Activated CD8-positive, alpha-beta T cell treated with anti-CD3 and anti-CD28 coated beads, Interleukin-2, amount 10 ng/mL, durations not matched to agents 7 days and 5 days (primary cell): ENCODE measurements at places on chromosomes 3 and 15.

DNA sequence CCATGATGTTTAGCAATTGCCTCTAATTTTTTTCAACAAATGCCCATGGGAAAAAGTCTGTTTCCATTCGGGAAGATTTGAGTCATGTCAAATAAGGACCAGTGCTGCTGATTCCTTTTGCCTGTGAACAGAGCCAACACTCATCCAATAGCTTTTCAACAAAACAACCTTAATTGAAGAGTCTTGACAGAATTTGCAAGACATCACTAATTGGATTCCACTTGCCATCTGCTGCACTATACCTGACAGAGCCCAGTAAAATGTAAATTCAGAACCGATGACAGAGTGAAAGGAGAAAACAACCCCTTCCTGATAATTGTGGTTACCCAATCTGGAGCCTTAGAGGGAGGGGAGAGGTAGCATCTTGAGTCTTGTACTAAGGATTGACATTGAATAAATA is 426.7 kb downstream of the AGBL1 start:
- no peak for DNase-seq
- H3K27ac ChIP-seq: no peak overlapping the region
- H3K4me1 ChIP-seq: no peaks in the 10 kb centered on the region
- no peaks in the 10 kb centered on the region for H3K36me3 ChIP-seq

DNA sequence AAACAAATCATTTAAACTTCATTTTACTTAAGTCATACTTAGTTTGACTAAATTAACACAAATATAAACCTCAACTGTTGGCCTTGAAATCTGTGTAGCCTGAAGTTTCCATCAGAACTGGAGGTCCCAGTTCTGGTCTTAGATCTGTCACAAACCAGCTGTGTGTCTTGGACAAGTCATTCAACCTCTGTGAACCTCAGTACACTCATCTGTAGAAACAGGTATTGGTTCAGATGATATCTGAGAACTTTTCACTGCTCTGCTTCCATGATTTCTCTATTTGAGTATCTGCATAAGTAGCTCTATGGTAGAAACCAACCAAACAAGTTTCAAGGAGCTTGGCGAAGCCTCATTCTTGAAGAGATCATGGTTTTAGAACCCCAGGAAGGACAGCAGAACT is 60.4 kb upstream of the SLC2A2 start:
- DNase-seq: no peak
- H3K27me3 ChIP-seq: no peaks in the 10 kb centered on the region
- H3K27ac ChIP-seq: no peak overlapping the region
- peaks cover 25% of the 10 kb centered on the region for H3K36me3 ChIP-seq

GRCh38 chr15:89179966-89180875 is 41.2 kb downstream of the RLBP1 start:
- DNase-seq: no peak
- no peak overlapping the region for H3K4me3 ChIP-seq
- peaks cover 19% of the 10 kb centered on the region for H3K36me3 ChIP-seq
- H3K4me1 ChIP-seq: peaks cover 6% of the 10 kb centered on the region

- H3K4me1 ChIP-seq: peaks cover 61% of the 10 kb centered on the region
- H3K36me3 ChIP-seq: peaks cover 4% of the 10 kb centered on the region
- DNase-seq: no peak
- no peak overlapping the region for H3K4me3 ChIP-seq
These were observed 53.1 kb upstream of the XCR1 start for GRCh38 chr3:46080124-46080968.

DNA sequence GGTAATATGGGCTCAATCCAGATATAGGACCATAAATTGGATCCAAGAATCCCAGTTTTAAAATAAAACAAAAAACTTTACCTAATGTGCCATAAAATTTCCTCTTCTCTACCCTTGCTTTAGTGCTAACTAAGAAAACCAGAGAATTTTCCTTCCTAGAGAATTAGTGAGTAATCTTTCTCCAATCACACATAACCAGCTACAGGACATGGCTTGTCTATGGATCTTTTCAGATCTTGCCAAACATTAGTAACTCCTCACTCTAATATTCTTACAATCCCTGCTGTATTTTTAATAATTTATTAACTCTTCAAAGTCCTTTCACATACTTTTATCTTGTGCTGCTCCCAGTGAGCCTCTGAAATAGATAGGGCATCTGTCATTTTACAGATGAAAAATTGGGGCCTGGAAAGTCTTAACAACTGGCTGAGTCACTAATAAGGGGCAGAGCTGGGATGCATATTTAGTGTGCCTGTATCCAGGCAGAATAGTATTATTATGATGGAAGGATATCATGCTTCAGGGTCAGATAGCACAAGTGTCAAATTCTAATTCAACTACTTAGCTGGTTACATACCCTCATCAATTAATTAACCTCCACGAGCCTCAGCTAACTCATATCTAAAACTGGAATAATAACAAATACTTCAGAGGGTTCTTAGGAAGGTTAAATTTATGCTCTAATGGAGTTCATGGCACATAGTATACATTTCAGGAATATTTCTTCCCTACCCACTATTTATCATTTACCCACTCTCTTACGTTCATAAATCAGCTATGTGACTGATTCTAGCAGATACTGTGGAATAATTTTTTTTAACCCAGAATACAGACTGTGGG is 5.6 kb downstream of the ZBED2 start:
- DNase-seq: no peak
- H3K27me3 ChIP-seq: no peaks in the 10 kb centered on the region
- H3K27ac ChIP-seq: no peak overlapping the region
- H3K4me1 ChIP-seq: peaks cover 69% of the 10 kb centered on the region
- H3K36me3 ChIP-seq: peaks cover 86% of the 10 kb centered on the region
- no peak overlapping the region for H3K4me3 ChIP-seq

- H3K27ac ChIP-seq: no peak overlapping the region
- no peak overlapping the region for H3K4me3 ChIP-seq
- DNase-seq: no peak
- H3K36me3 ChIP-seq: no peaks in the 10 kb centered on the region
These were observed 358.8 kb downstream of the VPS13C start for GRCh38 chr15:61701455-61701854.

- peaks cover 2% of the 10 kb centered on the region for H3K27me3 ChIP-seq
- no peaks in the 10 kb centered on the region for H3K4me1 ChIP-seq
- no peak overlapping the region for H3K27ac ChIP-seq
- no peaks in the 10 kb centered on the region for H3K36me3 ChIP-seq
These were observed 213.2 kb upstream of the MRPL3 start for GRCh38 chr3:131716007-131716406.

- H3K4me3 ChIP-seq: peak overlapping the region; percentile 69
- no peaks in the 10 kb centered on the region for H3K27me3 ChIP-seq
- peak overlapping the region; percentile 97 for H3K27ac ChIP-seq
- peaks cover 95% of the 10 kb centered on the region for H3K4me1 ChIP-seq
These were observed 63.9 kb downstream of the IQSEC1 start for GRCh38 chr3:13009132-13009945.

DNA sequence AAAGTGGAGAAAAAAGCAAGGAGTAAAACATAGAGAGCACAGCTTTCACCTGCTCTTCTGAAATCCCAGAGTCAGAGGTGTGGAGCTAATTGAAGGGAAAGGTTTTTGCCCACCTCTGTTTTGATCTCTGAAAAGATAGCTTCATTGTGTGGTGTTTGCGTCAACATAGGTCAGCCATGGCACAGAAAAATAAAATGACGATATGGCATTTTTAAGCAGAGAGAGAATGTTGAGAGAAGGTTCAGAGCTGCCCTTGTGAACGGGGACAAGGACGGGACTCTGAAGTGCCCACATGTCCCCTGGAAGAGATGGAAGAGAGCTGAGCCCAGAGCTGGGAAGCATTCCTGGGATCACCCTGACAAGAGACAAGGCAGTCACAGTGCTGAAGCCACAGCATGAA is 249.4 kb upstream of the PLSCR5 start:
- no peak for DNase-seq
- no peaks in the 10 kb centered on the region for H3K4me1 ChIP-seq
- no peaks in the 10 kb centered on the region for H3K27me3 ChIP-seq
- no peaks in the 10 kb centered on the region for H3K36me3 ChIP-seq
- H3K4me3 ChIP-seq: no peak overlapping the region
- H3K27ac ChIP-seq: no peak overlapping the region

GRCh38 chr3:154552338-154552737 is 122.3 kb upstream of the GPR149 start:
- H3K36me3 ChIP-seq: no peaks in the 10 kb centered on the region
- no peaks in the 10 kb centered on the region for H3K27me3 ChIP-seq
- DNase-seq: no peak
- H3K27ac ChIP-seq: no peak overlapping the region

DNA sequence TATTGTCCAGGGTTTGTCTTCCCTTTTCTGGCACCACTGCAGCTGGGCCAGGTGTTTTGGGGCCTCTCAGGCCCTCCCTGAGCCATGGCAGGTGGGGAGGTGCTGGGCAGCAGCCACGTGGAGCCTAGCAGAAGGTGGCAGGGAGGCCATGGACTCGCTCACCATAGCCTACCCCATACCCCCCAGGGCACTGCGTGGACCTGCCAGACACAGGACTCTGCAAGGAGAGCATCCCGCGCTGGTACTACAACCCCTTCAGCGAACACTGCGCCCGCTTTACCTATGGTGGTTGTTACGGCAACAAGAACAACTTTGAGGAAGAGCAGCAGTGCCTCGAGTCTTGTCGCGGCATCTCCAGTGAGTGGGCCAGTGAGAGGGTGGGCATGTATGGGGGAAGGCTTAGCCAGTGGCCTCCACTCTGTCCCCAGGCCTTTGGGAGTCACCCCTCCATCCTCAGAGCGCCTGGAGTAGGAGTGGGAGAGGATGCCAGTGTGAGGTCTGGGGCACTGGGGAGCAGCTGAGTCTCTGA is 11.9 kb downstream of the SPINT1 start:
- no peak for DNase-seq
- H3K27ac ChIP-seq: no peak overlapping the region
- H3K4me3 ChIP-seq: no peak overlapping the region
- peaks cover 19% of the 10 kb centered on the region for H3K4me1 ChIP-seq
- H3K27me3 ChIP-seq: peaks cover 3% of the 10 kb centered on the region
- no peaks in the 10 kb centered on the region for H3K36me3 ChIP-seq

DNA sequence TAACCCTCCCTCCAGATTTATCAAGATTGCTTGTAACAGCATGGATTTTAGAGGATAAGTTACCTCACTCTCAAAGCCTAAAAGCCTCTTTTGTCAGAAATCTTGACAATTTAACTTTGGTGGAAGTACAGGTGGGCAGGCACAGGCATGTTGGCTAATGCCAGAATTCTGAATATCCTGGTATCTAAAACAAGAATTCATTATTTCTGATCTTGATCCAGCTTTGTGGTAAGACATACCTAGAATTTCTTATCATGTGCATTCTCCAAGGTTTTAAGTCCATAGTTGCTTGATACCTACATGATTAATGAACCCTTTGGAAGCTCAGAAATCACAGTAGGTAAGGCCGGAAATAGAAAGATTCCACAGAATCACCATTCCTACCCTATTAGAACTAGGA is 109.9 kb upstream of the TTC14 start:
- H3K4me1 ChIP-seq: no peaks in the 10 kb centered on the region
- no peaks in the 10 kb centered on the region for H3K36me3 ChIP-seq
- no peak overlapping the region for H3K4me3 ChIP-seq
- no peaks in the 10 kb centered on the region for H3K27me3 ChIP-seq

DNA sequence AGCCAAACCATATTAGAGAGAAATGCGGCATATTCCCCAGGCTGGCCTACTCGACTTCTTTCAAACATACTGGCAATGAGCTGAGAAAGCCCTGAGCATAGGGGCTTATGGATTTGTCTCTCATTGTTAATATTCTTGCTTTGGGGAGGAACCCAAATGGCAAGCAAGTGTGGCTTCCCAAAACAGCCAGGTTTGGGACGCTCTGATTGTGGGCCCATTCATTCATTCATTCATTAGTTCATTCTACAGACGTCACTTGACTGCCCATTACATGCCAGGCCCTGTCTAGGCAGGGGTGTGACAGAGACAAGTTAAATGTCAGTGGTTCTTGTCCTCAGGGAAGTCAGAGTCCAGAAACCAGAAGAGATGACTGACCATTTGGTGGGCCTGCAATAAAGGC is 77.4 kb upstream of the THBS1 start:
- H3K27me3 ChIP-seq: peaks cover 5% of the 10 kb centered on the region
- no peaks in the 10 kb centered on the region for H3K36me3 ChIP-seq
- DNase-seq: no peak
- H3K4me3 ChIP-seq: no peak overlapping the region

- no peak overlapping the region for H3K4me3 ChIP-seq
- no peaks in the 10 kb centered on the region for H3K27me3 ChIP-seq
These were observed 311.7 kb downstream of the CADM2 start for GRCh38 chr3:85270488-85270887.

- no peaks in the 10 kb centered on the region for H3K36me3 ChIP-seq
- H3K27me3 ChIP-seq: no peaks in the 10 kb centered on the region
- no peak for DNase-seq
- H3K27ac ChIP-seq: no peak overlapping the region
These were observed 185.8 kb upstream of the PPP2R3A start for GRCh38 chr3:135779590-135780235.

DNA sequence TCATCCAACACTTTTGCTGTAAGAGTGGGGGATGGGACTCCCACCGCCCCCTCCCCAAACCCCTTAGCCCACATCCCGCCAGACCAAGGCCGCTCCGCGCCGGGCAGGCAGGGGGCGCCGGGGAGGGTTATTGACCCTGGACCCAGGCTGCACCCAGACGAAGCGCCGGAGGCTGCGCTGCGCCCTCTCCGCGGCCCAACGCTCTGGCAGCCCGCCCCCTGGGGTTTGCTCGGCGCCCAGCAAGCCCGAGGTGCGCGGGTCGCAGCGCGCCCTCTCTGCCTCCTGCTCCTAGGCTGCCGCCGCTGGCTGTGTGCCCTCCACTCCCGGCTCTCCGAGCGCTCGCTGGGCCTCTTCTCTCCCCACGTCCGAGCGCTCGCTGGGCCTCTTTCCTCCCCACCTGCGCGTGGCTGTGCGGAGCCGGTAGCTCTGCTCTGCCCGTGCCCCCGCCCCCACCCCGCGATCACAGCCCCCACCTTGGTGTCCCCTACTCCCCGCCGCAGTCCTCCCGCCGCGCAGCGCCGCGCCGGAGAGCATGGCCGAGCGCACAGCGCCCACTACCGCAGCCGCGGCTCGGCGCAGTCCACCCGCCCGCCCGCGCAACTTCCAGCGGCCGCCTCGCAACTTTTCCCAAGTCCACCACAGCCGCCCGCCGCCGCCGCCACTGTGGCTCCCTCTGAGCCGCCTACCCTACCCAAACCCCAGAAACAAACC is 1.2 kb downstream of the MECOM start:
- H3K4me3 ChIP-seq: peak overlapping the region; percentile 69
- peaks cover 44% of the 10 kb centered on the region for H3K4me1 ChIP-seq
- no peak overlapping the region for H3K27ac ChIP-seq

DNA sequence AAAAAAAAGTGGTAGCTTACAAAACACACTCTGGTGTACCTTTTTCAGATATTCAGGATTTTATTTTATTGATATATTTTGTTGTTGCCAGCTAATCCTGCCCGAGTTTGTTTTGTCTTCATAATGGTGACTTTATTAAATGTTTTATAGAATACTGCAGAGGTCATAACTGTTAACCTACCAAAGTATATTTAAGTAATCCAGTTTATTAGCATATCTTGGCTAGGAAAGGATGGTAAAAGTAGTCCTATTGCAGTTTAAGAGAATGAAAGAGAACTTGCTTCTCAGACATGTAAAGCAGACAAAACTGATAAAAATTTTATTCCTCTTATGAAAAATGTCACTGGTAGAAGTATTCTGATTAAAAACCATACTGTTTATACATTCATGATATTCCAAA is 59.2 kb upstream of the IGSF10 start:
- peaks cover 8% of the 10 kb centered on the region for H3K27me3 ChIP-seq
- H3K4me1 ChIP-seq: no peaks in the 10 kb centered on the region
- H3K27ac ChIP-seq: no peak overlapping the region
- no peak overlapping the region for H3K4me3 ChIP-seq
- no peaks in the 10 kb centered on the region for H3K36me3 ChIP-seq
- DNase-seq: no peak

- H3K27ac ChIP-seq: no peak overlapping the region
- peaks cover 37% of the 10 kb centered on the region for H3K36me3 ChIP-seq
- H3K4me1 ChIP-seq: peaks cover 21% of the 10 kb centered on the region
- no peak for DNase-seq
- H3K27me3 ChIP-seq: no peaks in the 10 kb centered on the region
- no peak overlapping the region for H3K4me3 ChIP-seq
These were observed 22.8 kb downstream of the ATOSA start for GRCh38 chr15:52656412-52656811.
